ENCODE measurements at places on chromosomes 7 and 10. TPM values are rescaled to one million over a fixed set of nuclear protein-coding genes. Genes with fewer than 3 reads are reported as not detected.

ARHGEF35 gene
- total RNA-seq: 4.2 TPM

AKR1C8 gene
- total RNA-seq: not detected

RINT1 gene
- total RNA-seq: 15.2 TPM

LRRC18 gene
- total RNA-seq: not detected

GIMAP2 gene
- total RNA-seq: 14.8 TPM

DNA sequence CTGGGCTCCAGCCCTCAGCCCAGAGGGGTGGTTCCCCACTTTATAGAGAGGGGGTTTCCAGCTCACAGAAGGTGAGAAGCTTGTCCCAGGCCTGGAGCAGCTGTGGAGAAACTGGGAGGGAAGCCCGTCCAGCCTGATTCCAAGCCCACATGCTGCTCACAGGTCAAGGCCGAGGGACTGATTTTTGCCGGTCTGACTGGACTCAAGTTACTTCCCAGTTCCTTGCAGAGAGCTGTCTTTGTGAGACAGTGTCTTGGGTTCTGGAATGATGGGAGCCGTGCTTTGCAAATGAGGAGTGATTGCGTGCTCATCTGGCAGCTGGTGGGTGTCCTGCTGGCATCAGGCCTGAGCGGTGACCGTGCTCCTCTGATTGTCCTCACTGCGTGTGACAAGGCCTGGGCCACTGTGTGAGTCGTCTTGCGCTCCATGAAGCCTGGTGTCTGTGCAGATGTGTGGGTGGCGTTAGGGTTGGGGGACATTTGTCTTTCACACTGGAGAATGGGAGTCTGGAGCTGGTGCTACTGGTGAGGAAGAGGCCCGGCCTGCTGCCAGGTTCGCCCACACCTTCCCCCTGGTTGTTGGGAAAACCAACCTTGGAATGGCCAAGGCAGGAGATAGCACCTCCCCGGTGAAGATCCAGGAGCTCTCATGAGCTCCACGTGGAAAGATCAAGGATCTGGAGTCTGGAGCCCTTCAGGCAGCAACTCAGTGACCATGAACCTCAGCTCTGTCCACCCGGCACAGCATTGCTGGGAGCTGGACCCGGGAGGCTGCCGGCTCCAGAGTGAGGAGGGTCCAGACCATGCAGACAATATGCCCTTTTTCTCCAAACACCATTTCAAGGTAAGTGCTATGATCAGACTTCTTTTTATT lies 129.6 kb downstream of the SMURF1 start:
- DNase-seq: no peak

DNA sequence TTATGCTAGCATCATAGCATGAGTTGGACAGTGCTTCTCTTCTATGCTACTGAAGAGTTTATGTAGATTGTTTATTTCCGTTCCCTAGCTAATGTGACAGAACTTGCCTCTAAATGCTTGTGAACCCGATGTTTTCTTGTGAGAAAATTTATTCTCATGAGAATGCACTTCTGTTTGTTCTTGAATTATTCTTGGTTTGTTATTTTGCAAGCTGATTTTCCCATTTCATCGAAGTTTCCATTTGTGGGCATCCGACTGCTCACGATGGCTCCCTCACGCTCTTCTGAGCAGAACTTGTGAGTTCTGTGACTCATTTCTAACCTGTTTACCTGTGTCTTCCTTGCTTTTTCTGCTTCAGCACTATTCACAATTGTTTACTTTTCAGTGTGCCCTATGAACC lies 59.9 kb downstream of the WDFY4 start:
- DNase-seq: no peak

GRCh38 chr10:14774797-14775196 lies at the start of gene FAM107B:
Gene FAM107B (minus strand): TSS chr10:14774897. CDS start chr10:14774663, 234 bp downstream.
- DNase-seq: peak; percentile 21

GRCh38 chr7:418636-419280 lies 100.9 kb downstream of the PDGFA start:
- no peak for DNase-seq

- DNase-seq: peak; percentile 98
These were observed at the start of gene HSPB1 for GRCh38 chr7:76302347-76303201. Gene HSPB1 (plus strand): TSS chr7:76302673. CDS start chr7:76302713, 40 bp downstream.

DNA sequence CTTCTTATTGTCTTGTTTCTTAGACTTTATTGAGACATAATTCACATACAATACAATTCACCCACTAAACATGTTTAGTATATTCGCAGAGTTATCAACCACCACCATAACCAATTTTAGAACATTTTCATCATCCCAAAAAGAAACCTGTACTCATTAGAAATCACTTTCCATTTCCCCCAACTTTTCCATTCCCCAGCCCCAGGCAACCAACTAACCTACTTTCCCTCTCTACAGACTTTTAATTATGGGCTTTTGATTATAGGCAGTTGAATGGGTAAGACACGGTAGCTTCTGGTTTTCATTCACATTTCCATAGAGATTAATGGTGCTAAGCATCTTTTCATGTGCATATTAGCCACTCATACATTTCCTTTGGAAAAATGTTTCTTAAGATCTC lies 24.2 kb upstream of the OTUD1 start:
- DNase-seq: no peak

- DNase-seq: no peak
These were observed 3.5 kb upstream of the BPGM start for GRCh38 chr7:134643131-134643530.

GRCh38 chr7:24881623-24882022 lies 98.4 kb downstream of the OSBPL3 start:
- no peak for DNase-seq

DNA sequence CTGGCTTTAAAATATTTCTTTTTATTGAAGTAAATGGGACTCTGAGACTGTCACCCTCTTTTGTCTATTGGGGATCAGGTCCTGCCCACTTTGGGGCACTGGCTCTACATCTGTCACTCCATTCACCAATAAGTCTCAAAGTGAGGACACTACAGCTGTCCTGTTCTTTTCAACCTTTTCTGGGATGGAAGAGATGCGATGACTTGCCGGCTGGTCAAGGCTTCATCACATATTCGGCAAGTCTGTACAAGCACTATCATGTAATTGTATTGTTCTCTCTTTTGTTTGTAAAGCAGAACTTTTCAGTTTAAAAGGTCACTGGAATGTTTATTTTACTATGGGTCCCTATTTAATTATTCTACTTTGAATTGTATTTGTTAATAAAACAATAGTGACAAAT lies 17.7 kb upstream of the SP8 start:
- no peak for DNase-seq

- peak; percentile 39 for DNase-seq
These were observed 385.1 kb upstream of the MKI67 start for GRCh38 chr10:128511284-128511683.

GRCh38 chr10:72545546-72545945 lies 80.3 kb downstream of the MICU1 start:
- no peak for DNase-seq
